HCEC 1CT (cell line): ENCODE measurements at places on chromosomes 5 and 9.

- DNase-seq, result no peak
These were observed 96.1 kb upstream of the SGCD start for GRCh38 chr5:156230887-156231286.

- peak; percentile 19 for DNase-seq
These were observed 19.3 kb upstream of the SMIM32 start for GRCh38 chr5:136212252-136212721.

GRCh38 chr5:12745537-12745936, 841.3 kb upstream of the CTNND2 start:
- no peak for DNase-seq

DNA sequence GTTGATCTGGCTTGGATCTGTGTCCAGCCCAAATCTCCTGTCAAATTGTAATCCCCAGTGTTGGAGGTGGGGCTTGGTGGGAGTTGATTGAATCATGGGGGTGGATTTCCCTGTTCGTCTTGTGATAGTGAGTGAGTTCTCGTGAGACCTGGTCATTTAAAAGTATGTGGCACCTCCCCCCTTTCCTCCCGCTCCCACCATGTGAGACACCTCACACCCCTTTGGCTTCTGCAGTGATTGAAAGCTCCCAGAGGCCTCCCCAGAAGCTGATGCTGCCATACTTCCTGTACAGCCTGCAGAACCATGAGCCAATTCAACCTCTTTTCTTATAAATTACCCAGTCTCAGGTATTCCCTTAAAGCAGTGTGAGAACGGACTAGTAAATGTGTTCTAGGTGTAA, 117.3 kb upstream of the PTCH1 start:
- DNase-seq, result no peak

DNA sequence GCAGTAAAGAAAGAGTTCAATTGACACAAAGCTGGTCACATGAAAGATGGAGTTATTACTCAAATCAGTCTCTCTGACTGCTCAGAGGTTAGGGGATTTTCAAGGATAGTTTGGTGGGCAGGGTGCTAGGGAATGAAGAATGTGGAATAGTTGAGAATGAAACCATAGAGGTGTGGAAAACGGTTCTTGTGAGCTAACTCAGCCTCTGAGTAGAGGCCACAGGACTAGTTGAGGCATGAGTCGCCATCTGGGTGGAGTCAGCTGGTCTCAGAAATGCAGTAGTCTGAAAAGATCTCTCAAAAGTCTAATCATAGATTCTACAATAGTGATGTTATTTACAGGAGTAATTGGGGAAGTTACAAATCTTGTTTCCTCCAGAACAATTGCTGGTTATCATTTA, 178.9 kb upstream of the SPEF2 start:
- DNase-seq, result no peak

- DNase-seq, result no peak
These were observed 90.2 kb upstream of the LHFPL2 start for GRCh38 chr5:78738693-78739300.

DNA sequence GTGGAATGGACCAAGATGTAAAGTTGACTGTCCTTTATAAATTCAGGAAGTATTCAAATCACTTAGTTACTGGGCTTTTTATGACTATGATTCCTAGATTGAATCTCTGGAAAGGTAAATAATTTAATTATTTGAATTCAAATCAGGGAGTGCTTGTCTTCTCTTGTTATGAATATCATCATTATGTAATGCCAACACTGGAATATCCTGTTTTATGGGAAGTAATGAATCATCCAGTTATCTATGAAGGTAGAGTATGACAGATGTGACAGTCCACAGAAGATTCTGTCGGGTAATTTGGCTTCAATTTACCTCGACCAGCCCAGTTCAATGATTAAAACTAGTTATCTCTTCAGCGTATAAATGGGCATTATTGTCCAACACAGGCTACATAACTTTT, 141.0 kb upstream of the NUDT12 start:
- no peak for DNase-seq

DNA sequence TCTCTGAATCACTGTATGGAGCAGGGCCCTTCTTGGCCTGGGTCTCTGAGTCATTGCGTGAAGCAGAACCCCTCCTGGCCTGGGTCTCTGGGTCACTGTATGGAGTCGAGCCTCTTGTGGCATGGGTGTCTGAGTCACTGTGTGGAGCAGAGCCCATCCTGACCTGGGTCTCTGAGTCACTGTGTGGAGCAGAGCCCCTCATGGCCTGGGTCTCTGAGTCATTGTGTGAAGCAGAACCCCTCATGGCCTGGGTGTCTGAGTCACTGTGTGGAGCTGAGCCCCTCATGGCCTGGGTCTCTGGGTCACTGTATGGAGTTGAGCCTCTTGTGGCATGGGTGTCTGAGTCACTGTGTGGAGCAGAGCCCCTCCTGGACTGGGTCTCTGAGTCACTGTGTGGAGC, 94.0 kb upstream of the RAPGEF1 start:
- peak; percentile 7 for DNase-seq

DNA sequence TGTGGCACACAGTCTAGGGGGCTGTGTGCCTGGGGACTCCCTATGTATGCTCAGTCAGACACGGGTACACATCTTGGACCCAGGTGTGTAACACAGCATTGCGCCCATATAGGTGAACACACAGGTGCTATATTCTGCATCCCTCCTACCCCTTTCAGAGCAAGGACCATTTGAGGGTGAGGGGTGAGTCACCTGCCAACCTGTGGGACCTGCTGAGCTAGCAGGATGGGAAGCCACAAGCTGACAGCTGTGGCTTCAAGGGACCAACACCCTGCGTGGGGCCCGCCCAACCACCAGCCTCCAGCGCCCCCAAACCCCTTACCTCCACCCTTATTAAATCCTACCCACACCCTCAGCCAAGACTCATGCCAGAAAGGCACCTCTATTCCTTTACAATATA, 14.6 kb upstream of the AQP7 start:
- DNase-seq, result no peak

DNA sequence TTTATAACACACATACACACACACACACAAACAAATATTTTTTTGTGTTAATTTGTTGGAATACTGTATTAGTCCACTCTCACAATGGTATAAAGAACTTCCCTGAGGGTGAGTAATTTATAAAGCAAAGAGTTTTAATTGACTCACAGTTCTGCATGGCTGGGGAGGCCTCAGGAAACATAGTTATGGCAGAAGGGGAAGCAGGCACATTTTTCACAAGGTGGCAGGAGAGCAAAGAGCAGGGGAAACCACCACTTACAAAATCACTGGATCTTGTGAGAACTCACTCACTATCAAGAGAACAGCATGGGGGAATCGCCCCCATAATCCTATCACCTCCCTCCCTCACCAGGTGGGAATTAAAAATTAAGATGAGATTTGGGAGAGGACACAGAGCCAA, 205.4 kb upstream of the PTPRD start:
- no peak for DNase-seq

DNA sequence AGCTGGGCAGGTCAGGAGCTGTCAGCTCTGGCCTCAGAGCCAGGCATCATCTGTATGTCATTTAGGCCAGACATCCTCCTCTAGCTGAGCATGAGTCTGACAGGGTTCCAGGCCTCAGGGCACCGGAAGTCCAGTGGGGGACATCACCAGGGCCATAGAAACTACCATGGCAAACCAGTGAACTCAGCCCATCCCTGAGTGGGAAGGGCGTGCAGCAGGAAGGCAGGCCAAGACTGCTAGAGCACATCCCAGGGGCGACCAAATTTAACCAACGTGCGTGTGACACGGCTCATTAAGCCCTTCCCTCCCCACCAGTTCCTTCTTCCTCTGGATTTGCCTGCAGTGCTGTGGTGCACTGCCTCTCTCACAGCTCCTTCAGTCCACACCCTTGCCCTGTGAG, 75.9 kb downstream of the COL27A1 start:
- DNase-seq, result no peak

- DNase-seq, result peak; percentile 83
These were observed 52.7 kb downstream of the PLK2 start for GRCh38 chr5:58407042-58407719.

DNA sequence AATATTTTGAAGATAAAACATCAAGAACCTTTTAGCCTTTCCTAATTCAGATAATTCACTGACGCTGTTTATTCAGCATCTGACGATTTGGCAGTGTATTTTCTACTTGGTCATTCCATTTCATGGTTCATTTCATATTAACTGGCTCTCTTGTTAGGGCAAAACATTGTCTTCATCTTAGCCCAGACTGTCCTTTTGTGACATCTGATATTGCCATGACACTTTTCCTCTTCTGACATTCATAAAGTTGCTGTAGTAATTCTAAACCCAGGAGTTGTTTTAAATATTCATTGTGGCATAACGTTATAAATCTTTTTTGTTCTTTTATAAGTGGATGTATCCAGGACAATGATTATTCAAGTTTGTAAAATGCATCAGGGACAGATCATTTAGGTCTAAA, 1.8 kb downstream of the SCAMP1 start:
- DNase-seq, result no peak

DNA sequence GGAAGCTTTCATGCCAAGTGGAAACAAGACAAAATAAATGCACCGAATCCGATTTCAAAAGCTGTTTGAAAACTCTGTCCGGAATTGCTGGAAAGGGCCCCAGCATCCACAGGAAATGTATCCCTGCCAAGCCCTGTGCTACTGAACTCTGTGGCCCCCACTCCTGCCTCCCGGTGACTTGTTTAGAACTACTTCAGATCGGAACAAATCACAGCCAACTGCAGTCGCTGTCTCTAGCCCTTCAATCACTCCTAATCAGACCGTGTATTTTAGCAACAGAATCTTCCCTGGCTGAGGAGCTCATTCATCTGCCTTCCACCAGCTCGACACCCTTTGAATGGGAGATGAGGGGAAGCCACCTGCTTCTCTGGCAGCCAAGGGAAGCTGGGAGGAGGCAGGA, 94.1 kb downstream of the KCNIP1 start:
- no peak for DNase-seq

DNA sequence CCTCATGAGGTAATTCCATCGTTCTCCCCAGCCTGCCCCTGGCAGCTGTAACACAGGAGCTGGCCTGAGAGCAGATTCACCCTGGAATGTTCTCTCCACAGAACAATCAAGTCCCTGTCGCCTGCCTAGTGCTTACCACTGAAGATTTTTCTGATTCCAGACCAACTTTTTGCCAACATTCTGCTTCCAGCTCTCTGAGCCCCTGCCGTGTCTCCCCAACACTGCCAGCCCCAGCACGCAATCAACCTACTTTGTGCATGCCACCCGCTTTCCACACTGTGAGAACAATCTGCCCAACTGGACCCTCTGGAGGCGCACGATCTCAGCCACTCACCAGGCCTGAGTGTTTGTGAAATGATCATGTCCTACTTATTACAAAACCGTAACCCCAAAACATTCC, 62.6 kb downstream of the PSMB7 start:
- no peak for DNase-seq

DNA sequence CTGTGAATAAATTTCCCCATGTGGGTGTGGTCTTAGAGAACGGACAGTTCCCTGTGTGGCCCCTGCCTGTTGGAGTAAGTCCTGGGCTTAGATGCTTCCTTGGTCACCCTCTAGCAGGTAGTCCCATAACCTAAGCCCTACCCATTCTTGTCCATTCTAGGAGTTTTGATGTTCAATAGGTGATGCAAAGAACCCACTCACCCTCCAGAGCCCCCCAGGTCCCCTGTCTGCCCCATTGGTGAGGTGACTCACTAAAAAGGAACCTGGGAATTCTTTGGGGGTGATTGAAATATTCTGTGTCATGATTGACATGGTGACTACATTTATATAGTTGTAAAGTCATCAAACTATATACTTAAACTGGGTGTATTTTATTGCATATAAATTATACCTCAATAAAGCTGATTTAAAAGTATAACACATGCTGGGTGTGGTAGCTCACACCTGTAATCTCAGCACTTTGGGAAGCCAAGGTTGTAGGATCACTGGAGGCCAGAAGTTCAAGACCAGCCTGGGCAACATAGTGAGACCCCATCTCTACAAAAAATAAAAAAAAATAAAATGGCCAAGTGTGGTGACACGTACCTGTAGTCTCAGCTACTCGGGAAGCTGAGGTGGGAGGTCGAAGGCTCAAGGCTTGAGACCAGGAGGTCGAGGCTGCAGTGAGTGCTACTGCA, 20.8 kb upstream of the GTF3C5 start:
- DNase-seq, result no peak

DNA sequence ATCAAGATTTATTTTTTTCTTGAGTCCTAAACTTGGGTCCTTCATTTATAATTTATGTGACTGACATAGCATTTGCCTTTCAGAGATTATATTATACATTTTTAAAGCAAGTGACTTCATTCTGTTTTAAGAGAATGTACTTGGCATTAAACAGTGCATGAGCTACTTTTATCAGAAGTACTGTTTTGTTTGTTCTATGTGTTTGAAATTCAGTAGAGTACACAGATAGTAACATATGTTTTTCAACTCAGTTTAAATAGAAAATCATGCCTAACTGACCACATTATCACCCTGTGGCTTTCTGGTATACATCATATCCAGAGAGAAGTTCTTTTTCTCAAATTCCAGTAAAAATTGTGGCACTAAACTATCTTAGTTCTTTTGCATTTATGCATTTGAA, 335.3 kb upstream of the CDH18 start:
- DNase-seq, result no peak

GRCh38 chr5:34053571-34054399, 10.8 kb upstream of the C1QTNF3 start:
- DNase-seq, result no peak

GRCh38 chr9:132546148-132547051, 36.0 kb upstream of the BARHL1 start:
- peak; percentile 2 for DNase-seq

- no peak for DNase-seq
These were observed 312.8 kb upstream of the CTNND2 start for GRCh38 chr5:12217039-12217438.

GRCh38 chr5:124110942-124111341, 599.0 kb downstream of the CSNK1G3 start:
- DNase-seq, result no peak

DNA sequence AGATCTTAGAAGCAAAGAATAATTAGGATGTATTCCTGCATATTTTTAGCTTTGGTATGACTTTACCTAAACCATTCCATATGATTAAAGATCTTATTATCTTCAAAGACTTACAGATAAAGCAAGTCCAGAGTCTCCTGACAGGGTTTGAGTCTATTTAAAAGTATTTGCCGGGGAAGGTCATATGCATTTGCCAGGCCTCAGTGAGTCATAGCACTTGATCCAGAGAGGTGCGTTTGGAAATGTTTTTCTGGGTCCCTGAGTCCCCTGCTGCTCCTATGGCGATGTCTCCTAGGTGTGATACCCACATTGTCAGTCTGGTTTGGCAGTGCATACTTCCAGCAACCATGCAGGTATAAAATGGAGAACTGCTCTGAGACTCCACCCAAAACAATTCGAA, 217.0 kb downstream of the FBXL7 start:
- peak; percentile 54 for DNase-seq

- no peak for DNase-seq
These were observed 25.0 kb downstream of the RRAGA start for GRCh38 chr9:19074229-19074628.

- no peak for DNase-seq
These were observed 79.4 kb downstream of the PHF2 start for GRCh38 chr9:93655621-93656425.
